Astrocyte of the spinal cord (primary cell): ENCODE measurements at places on chromosomes 12 and 14.

GRCh38 chr14:78170203-78170602 is at the start of gene NRXN3:
Gene NRXN3 (plus strand): TSS chr14:78170373. CDS start chr14:78243094, 72,721 bp downstream.
- DNase-seq, result no peak

DNA sequence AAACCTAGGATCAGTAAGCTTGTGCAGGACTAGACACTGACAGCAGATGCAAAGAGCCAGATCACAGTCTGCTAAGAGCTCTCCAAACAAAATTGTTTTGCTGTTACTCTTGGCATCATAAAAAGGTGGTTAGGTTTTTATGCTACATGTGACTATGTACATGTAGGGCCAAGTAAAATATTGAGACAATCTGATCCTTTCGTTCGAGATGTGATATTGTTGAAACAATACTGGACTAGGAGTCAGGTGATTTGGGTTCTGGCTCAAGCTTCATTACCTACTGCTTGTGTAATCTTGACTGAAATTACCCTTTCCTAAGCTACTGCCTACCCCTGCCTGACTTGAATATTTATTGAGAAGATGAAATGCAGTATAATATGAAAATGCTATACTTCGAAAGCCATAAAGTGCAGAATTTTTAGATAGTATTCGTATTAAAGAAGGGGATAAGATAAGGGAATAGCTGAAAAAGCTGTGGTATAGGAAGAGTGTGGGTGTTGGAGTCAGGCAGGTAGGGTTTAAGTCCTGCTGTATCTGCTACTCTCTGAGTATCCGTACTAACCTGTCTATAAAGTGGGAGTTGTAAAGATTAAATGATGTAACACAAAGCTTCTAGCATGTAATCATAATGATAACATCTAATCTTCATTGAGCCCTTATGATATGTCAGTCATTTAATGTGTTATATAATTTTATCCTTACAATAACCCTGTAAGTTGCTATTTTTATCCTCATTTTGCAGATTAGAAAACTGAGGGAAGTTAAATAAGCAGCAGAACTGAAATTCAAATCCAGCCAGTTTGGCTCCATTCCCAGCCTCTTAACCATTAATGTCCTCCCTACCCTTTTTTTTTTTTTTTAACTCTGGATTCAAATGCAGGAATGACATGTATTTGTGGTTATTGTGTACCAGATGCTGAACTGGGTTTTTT is 38.6 kb upstream of the ATF1 start:
- DNase-seq, result peak; percentile 55

- no peak for DNase-seq
Measured at GRCh38 chr12:243381-243780, 19.3 kb downstream of the SLC6A13 start.

GRCh38 chr12:132323171-132324010 is 6.0 kb downstream of the GALNT9 start:
- no peak for DNase-seq

- no peak for DNase-seq
Measured at GRCh38 chr14:72332046-72332445, 399.8 kb downstream of the RGS6 start.

- DNase-seq, result no peak
Measured at GRCh38 chr12:40044396-40044795, 61.5 kb downstream of the SLC2A13 start.

- DNase-seq, result no peak
Measured at GRCh38 chr12:111791507-111791906, 24.8 kb downstream of the ALDH2 start.

- DNase-seq, result no peak
Measured at GRCh38 chr12:78328524-78328923, 497.8 kb downstream of the NAV3 start.

- DNase-seq, result no peak
Measured at GRCh38 chr12:59059088-59059935, 139.0 kb upstream of the LRIG3 start.

DNA sequence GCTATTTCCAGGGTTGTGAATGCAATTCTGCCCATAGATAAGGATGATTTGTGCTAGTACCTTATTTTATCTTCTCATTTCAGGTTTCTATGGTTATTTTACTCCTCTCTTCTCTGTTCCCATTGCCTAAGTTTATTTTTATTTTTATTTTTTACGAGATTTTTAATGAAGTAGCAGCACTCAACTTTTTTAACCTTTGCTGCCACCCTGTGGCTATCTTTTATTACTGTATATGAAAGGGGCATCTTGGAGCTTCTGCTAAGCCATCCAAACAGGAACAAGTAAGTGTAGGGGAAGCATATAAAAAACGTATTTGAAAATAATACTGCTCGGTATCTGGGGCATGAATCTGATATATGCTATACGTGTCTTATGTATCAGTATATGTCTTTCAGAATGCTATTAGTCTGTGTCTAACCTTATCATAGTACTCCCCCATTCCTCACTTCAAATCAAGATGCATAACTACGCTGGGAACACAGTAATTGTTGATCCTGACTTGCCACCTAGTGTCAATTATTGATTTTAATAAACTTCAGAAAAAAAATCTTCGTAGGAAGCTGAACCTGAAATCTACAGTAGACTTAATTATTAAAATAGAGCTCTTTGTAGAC is 60.3 kb downstream of the KLRG1 start:
- peak; percentile 65 for DNase-seq

DNA sequence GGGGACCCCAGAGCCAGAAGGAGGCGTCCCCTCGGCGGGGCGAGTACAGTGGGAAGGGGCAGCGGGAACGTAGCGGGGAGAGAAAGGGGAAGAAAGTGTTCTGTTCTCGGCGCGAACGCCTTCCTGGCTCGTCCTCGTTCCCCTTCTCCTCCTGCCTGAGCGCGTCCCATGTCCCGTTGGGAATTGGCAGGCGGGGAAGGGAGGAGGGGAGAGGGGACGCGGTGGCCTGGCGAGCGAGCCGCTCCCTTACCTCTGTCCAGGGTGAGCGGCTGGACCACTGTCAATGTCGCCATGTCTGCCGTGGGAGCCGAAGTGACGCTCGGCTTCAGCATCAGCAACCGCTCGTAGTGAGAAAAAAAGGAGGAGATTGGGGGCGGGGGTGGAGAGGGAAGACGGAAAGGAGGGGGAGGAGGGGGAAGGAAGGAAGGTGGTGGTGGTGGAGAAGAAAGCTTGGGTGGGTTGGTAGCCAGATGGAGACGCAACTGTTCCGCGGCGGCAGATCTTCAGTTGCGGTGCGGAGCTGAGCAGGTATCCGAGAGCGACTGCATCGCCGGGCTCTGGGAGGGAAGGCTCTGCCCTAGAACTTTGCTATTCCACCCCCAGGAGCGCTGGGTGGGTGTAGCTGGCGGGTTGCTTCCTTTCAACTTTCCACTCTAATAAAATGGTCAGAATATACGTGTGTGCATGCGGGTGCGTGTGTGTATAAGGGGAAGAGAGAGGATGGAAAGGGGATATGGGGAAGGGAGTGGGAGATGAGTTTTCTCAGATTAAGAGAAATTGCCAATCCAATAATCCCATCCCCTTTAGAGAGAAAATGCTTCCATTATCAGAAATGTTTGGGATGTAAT is at the start of gene LIN7A:
TSS of gene LIN7A (minus strand) at position 544 of the 848 bp plus-strand sequence. CDS start at position 332, 212 bp downstream.
- peak; percentile 62 for DNase-seq

DNA sequence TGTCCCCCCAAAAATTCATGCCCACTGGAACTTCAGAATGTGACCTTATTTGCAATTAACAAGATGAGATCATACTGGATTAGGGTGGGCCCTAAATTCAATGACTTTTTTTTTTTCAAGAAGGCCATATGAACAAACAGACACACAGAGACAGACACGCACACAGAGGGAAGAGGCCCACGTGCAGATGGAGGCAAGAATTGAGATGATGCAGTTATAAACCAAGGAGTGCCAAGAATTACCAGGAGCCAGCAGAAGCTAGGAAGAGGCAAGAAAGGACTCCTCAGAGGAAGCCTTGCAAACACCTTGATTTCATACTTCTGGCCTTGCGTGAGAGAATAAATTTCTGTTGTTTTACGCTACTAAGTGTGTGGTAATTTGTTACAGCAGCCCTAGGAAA is 33.4 kb downstream of the NELL2 start:
- no peak for DNase-seq

- DNase-seq, result no peak
Measured at GRCh38 chr14:59850458-59850857, 20.1 kb downstream of the RTN1 start.

- DNase-seq, result no peak
Measured at GRCh38 chr12:1920971-1921370, 2.5 kb upstream of the CACNA2D4 start.

DNA sequence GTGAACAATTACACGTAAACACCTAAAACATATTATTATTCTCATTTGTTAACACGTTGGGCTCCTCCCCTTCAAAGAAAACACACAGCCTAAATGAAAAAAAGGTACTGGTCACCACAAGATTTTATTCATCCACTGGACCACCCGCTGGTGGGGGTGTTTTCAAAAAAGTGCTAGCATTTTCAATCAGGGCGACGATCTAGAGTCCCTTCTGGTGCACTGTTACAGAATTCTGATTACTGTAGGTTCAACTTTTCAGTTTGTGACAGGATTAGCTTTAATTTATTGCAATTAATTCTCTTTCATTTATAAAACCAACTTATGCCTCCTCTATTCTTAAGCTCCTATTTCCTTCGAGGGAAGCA is 443 bp downstream of the MAGOHB start:
- no peak for DNase-seq

- peak; percentile 49 for DNase-seq
Measured at GRCh38 chr12:116708826-116709756, 28.8 kb downstream of the SPRING1 start.

- no peak for DNase-seq
Measured at GRCh38 chr12:77745624-77746023, 85.1 kb upstream of the NAV3 start.

DNA sequence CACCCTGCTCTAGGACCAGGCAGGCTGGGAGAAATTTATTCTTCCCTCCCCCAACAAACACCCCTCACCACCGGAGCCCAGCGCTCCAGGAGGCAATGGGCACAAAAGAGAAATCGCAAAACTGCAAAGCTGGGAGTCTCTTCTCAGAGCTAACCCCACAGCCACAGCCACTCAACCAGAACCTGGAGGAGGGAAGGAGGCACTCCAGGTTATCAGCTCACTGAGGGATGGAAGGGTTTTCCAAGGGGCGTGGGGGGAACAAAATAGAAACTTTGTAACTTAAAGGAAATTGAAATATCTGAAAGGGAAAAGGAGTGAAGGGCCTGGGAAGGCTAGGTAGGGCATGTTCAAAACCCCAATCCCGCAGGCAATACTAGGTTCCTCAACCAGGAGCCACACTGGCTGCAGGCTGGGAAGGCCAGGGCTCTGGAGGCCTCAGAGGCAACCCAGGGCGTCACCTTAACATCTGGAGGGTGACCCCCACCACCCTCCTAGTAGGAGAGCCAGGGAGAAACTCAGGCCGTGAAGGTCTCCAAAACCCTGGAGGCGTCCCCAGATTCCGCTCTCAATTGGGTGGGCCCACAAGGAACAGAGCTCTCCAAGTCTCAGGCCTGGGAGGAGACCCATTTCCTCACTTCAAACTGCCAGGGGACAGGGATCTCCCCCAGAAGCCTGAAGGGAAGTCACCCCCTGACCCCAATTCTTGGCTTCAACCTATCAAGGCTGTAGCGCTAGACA is 3.2 kb downstream of the KDM2B start:
- DNase-seq, result no peak

- no peak for DNase-seq
Measured at GRCh38 chr14:93527203-93527607, 96.5 kb downstream of the UNC79 start.

DNA sequence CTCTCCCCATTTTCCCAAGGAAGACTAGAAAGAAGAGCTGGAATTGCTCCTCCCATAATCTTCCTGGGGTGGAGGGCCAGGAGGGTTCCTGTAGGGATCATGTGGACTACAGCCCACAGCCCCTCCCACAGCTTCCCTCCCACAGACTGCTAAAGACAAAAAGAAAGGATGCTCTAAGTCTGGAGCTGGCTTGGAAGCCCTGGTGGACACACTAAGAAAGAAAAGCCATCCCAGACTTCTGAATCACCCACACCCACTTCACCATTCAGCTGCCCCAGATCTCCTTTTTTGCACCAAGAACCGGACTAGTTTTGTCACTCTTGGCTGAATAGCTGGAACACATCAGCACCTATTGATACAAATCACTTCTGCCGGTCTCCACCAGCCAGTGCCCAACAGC is 56.8 kb upstream of the PLXNC1 start:
- DNase-seq, result no peak

DNA sequence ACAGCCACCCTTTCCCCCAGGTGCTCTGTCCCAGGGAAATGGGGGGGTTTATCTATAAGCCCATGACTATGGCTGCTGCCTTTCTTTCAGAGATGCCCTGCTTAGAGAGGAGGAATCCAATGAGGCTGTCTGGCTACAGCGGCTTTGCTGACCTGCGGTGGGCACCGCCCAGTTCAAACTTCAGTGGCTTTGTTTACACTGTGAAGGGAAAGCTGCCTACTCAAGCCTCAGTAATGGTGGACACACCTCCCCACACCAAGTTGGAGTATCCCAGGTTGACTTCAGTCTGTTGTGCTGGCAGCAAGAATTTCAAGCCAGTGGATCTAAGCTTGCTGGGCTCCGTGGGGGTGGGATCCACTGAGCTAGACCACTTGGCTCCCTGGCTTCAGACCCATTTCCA is 869.2 kb downstream of the SLC6A15 start:
- DNase-seq, result no peak

DNA sequence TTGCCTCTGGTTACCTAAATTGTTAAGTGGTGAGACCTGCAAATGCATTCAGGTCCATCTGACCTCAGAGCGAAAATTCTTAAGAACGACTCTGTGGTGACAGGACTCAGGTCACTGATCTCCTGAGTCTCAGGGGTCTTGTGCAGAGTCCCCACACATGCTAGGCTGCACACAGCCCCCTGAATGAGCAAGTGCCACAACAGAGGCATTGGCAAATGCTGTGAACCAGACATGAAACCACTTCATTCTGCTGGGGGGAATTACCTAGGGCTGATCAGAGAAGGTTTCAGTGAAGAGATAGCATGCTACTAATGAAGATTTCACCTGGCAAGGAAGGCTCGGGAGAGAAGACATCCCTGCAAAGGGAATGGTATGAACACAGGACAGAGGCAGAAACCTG is 281.6 kb downstream of the ITPR2 start:
- no peak for DNase-seq

DNA sequence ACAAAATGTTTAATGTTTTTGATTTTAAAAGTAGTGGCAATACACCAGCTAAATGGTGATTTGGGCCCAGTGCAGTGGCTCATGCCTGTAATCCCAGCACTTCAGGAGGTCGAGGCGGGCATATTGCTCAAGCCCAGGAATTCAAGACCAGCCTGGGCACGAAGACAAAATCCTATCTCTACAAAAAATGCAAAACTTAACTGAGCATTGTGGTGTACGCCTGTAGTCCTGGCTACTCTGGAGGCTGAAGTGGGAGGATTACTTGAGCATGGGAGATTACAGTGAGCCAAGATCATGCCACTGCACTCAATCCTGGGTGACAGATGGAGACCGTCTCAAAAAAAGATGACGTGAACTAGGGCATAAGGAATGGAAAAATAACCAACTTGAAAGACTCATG is 4.7 kb downstream of the RPL36AL start:
- DNase-seq, result no peak

DNA sequence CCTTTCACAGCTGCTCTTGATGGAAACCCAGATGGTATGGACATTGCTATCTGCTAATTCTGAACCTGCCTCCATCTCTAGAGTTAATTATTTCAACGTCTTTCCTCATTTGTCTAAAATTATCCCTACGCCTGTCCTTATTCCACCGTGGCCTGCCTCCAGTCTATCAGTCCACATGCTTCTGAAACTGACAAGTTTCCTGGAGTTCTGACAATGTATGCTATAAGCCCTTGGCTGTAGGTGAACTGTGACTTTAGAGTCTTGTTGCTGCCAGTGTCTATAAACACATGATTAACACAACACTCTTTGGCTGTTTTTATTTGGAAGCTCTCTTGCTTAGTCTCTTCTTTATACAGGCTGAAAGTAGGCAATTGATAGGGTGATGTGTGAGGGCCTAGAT is 1052.9 kb downstream of the TMTC2 start:
- DNase-seq, result no peak
